Cortex of kidney (tissue), 1 donor: ENCODE measurements at places on chromosomes 7 and 10.

DNA sequence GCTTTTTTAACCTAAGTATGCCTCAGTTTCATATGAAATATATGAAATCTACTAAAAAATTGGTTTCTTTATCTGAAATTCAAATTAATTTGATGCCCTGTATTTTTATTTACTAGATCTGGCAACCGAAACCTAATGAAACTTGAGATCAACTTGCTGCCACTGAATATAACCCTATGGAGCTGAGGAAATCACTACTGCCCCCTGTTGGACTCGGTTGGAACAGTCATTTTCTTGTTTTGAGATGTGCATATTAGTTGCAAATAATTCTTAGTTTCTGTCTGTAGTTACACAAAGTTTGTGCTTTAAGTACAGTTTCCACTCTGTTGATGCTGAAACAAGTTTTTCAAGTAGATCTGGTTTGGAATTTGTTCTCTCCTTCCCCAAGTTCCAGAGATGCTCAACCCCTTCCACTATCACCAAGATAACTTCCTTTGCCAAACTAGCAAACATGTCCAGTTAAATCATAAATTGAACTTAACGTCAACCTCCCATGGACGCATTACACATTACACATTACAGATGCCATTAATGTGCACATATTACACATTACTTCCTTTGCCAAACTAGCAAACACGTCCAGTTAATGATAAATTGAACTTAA, 22.2 kb upstream of the EXOC4 start:
- DNase-seq: no peak

- DNase-seq: no peak
Measured at GRCh38 chr10:33101392-33101787, 143.4 kb upstream of the ITGB1 start.

- DNase-seq: no peak
Measured at GRCh38 chr10:104349623-104350126, 4.0 kb upstream of the CFAP58 start.

DNA sequence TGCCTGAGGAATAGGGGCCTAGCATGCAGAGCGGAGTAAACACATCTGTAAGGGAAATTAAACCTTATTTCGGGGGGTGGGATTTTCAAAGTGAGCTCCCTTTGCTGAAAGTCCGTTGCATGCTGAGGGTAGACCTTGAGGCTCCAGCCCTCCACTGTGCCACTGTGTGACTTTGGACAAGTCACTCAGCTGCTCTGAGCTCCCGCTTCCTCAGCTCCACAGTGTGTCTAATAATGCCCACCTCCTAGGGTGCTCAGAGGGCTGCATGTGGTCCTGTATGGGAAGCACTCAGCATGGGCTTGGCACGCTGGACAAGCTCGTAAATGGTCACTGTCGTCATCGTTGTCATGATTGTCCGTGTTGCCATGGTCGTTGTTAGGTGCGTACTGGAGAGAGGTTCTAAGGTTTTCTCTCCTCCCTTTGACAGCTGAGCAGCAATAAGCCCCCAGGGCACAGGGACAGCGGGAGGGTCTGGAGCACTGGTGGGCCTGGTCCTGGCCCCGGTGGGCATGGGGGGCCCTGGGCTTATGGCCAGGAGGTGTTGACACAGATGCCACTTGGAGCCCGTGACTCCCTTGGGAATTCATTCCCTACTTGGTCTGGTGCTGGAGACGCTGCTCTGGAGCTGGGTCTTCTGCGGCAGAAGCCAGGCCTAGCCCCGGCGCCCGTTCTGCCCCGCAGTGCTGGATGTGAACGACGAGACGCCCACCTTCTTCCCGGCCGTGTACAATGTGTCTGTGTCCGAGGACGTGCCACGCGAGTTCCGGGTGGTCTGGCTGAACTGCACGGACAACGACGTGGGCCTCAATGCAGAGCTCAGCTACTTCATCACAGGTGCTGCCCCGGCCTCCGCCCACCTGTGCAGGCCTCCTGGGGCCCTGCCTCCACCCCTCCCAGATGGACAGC, 13.1 kb downstream of the C10orf105 start:
- no peak for DNase-seq

DNA sequence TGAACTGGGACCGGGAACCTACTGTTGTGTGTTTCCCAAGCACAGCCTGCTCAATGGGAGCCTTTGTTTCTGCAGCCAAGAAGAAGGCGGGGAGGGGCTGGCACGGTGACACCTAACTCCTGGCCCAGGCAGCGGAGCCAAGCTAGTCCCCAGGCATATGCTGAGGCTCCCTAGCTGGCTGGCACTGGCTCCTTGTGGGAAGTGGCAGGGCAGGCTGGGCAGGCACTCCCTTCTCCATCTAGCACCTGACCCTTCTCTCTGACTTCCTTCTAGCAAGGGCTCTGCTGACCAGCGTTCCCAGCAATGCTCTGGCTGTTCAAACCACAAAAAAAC, 325.0 kb downstream of the PLXNA4 start:
- no peak for DNase-seq

DNA sequence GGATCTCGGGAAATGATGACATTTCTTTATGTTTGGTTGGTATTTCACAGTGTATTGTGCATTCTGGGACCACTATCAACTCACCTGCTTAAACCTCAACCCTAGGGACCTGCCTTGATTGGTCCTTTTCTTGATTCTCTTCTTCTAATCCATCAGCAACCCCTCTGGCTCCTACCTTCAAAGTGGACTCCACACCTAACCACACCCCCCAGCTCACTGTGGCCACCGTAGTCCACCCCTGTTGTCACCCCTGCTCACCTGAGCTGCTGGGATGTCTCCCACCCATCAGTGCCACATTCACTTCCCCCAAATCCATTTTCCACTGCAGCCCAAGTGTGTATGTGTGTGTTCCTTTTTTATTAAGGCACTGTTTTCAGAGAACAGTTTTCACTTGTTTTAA, 145.0 kb downstream of the PLPP4 start:
- DNase-seq: no peak
